ENCODE measurements at places on chromosomes 2 and 18. TPM values are rescaled to one million over a fixed set of nuclear protein-coding genes. Genes with fewer than 3 reads are reported as not detected.

Gene MERTK
- 0.74 TPM for total RNA-seq

Gene COLEC12
- total RNA-seq = 14.8 TPM

Gene HOXD9
- total RNA-seq = not detected

Gene SMIM21
- total RNA-seq = not detected

Gene SKA1
- total RNA-seq = 28.5 TPM

Gene IER3IP1
- 17.3 TPM for total RNA-seq

Gene VWC2L
- not detected for total RNA-seq

Gene GULP1
- 27.9 TPM for total RNA-seq

Data from bronchus fibroblast of lung (primary cell).